ENCODE measurements at places on chromosomes 2 and 18.

DNA sequence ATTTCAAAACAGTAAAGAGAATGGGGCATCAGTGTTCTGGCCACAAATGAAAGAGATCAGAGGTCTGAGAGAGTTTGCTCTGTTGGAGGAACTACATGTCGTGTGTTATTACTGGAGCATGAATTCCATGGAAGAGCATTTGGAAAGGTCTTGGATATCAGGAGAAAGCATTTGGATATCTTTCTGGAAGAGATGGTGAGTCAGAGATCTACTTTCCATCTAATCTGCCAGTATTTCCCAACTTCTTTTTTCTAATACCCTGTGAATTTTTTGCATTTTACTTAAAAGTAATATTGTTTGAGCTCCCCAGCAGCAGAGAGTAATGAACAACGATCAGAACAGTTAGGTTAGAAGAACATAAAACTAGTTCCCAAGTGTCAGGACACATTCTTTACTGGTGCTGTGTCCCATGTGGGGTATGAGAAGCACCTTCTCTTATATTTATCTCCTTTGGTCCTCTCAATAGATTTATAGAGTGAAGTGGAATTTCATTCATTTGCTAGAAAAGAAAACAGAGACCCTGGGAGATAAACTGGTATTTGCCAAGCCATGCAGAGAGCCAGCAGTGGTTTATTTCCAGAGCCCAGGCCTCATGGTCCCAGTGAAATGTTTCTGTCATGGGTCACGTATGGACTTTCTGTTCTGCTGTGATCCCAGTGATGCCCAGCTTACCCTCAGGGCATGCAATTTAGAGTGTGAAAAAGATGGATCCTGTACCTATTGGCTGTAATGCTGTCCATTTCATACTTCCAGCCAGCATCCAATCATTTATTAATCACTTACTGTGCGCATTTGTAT, 130.8 kb upstream of the NT5C1B start:
- DNase-seq: no peak

- DNase-seq: peak; percentile 62
Measured at GRCh38 chr2:195658541-195658890, 1.5 kb downstream of the SLC39A10 start.

DNA sequence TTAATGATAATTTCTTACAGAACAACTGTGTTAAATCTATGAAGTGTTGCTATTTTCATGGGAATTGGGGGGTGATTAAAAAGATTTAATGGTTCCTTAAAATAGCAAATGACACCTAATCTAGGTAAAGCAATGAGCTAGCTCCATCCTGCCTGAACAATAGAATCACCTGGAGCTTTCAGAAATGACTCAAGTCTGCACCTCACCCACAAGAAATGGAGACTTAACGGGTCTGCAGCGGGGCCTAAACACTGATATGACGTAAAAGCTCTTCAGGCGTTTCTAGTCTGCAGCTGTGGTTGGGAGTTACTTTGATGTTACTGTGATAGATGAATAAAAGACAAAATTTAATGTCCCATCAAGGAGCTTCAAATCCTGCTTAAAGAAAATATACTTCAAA, 328.2 kb downstream of the RND3 start:
- DNase-seq: no peak

DNA sequence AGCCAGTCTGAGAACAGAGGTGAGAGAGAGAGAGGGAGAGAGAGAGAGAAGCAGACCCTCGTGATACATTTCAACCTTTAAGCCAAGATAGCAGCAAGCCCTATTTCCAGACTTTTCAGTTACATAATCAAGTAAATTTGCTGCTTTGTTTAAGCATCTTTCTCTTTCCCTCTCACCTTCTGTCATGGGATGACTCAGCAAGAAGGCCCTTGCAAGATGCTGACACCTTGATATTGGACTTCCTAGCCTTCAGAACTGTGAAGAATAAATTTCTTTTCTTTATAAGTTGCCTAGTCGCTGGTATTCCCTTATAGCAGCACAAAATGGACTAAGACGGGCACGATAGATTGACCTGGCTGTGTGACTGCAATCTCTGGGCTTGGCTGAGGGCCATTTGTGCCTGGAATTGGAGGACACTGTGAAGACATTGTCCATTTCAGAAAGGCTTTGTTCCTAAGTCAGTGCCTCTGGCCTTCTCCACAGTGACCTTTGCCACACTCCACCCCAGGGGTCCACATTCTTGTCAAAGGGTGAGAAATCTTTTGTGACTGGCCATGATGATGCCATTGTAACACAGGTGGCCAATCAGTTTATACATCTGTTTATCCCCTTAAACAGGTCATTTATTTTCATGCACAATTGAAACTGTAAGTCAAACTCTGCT, 51.3 kb upstream of the ITSN2 start:
- DNase-seq: no peak

- no peak for DNase-seq
Measured at GRCh38 chr18:37483984-37484819, 81.4 kb downstream of the CELF4 start.

DNA sequence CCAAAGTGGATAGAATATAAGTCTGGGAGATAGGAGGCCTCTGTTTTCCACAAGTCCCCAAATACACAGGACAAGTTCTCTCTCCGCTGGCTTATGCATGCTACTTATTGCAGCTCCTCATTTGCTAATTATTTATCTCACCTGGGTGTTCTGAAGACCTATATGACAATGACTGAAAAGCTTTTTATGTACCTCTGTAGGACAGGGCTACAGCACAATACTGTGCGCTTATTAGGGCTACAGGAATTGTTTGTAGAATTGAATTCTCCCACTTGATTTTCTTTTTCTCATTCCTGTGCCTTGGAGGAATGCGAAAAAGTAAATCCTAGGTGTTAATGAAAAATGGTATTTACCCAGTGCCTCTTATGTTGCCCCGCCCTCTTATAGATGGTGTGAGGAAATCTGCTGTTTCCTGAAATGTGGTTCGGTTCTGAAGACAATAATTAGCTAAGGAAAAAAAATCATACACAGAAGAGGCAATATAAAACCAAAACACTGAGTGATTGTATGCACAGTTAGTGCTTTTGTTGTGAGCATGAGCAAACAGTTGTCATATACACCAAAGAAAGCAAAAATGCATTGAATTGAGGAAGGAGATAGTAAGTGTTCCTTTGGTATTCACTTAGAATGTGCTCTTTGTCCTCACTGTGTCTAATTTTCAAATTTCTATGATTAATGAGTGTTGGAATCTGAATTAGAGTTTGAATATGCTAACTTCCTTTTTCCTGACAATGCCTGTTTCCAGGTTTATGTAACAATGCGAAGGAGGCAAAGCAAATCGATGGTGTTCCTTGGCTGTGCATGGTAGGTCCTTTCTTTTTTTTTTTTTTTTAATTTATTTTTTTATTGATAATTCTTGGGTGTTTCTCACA, 78.7 kb upstream of the PNPT1 start:
- DNase-seq: no peak

DNA sequence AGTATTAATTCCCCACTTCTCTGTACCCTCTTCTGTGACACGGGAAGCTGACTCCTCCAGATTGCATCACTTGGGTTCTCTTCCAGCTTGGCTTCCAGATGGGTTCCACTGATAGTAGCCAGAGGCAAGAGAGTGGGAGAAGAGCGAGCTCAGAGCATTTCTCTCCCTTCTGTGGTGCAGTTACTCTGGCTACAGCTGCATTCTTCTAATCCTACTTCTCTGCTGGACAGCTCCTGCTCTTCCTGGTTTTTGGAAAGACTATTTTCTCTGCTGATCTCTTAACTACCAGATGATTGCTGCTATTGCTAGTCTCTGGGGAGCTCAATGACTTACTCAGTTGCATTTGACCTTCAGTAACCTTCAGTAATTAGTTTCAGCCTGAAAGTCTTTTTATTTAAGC, 187.5 kb upstream of the MAP2 start:
- DNase-seq: no peak

- DNase-seq: no peak
Measured at GRCh38 chr2:10042301-10043161, 819 bp upstream of the KLF11 start.

GRCh38 chr2:222290736-222291484, 7.9 kb downstream of the PAX3 start:
- no peak for DNase-seq

- DNase-seq: no peak
Measured at GRCh38 chr18:79644666-79645057, 34.9 kb upstream of the CTDP1 start.

DNA sequence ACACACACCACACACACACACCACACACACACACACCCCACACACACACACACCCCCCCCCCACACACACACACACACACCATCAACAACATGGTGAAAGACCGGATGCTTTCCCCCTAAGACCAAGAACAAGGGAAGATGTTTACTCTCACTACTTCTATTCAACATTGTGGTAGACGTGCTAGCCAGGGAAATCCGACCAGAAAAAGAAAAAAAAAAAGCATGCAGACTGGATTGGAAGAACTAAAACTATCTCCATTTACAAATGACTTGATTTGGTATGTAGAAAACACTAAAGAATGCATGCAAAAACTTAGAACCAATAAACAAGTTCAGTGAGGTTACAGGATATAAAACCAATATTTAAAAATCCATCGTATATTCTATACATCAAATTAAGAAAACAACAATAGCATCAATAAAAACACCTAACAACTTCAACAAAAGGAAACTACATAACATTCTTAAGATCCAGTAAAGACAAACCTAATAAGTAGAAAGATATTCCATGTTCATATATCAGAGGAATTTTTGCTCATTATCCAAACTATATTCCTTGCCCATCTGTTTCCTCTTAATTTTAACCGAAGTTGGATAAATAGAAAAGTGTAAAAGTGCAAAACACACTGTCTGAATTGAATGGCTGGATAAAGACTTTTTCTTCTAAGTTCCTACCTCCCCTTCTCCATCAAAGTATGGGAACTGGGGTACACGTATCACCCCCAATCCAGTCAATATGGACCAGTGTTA, 51.5 kb upstream of the RNU4ATAC start:
- no peak for DNase-seq

DNA sequence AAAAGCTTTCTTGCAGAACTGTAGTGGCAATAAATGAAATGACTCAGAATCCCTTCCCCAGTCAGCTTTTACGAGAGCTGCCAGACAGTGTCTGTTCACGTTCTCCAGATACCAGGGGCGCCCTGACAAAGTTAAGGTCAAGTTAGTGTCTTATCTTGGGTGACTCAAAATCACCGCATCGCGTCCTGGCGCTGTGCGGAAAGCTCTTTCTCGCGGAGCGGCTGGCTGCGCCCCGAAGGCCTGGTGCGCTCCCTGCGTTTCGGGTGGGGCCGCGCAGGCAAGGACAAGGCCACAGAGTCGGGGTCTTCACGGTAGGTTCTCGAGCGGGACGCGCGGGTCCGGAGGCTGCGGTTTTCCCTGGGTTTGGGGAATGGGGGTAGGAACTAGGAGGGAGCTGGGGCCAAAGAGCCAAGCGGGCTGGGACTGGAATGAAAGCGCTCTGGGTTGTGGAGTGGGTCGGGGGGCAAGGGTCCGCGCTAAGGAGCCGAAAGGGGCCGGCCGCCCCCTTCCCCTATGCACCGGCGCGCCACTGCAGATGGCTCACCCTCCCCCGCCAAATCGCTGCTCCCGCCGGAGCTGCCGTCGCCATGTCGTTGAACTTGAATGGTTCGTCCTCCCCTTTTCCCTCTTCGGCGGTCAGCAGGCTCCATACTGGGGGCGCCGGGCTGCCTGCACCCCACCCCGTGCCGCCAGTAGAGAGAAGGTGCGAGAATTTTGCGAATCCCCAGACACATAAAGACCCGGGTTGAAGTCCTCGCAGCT, 2.6 kb upstream of the HOXD11 start:
- DNase-seq: no peak

DNA sequence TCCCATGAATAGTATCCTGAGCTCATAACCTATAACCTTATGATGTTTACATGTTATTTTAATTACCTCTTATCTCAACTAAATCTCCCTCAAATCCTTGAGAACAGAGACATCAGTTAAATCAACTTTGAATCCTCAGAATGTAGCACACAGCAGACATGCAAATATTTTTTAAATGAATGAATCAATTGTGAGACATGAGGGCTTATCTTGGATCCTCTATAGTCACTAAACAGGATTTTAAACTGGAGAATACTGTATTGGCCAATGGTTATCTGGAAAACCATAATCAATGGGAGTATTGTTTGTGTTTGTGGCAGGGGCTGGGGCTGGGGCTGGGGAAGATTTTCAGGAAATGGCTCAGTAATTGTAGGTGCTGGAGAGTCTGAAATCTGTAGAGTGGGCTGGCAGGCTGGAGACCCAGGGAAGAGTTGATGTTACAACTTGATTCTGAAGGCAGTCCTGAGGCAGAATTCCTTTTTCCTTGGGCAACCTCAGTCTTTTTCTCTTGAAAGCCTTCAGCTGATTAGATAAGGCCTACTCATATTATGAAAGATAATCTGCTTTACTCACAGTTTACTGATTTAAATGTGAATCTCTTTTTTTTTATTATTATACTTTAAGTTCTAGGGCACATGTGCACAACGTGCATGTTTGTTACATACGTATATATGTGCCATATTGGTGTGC, 106.3 kb downstream of the NCOA1 start:
- DNase-seq: no peak

DNA sequence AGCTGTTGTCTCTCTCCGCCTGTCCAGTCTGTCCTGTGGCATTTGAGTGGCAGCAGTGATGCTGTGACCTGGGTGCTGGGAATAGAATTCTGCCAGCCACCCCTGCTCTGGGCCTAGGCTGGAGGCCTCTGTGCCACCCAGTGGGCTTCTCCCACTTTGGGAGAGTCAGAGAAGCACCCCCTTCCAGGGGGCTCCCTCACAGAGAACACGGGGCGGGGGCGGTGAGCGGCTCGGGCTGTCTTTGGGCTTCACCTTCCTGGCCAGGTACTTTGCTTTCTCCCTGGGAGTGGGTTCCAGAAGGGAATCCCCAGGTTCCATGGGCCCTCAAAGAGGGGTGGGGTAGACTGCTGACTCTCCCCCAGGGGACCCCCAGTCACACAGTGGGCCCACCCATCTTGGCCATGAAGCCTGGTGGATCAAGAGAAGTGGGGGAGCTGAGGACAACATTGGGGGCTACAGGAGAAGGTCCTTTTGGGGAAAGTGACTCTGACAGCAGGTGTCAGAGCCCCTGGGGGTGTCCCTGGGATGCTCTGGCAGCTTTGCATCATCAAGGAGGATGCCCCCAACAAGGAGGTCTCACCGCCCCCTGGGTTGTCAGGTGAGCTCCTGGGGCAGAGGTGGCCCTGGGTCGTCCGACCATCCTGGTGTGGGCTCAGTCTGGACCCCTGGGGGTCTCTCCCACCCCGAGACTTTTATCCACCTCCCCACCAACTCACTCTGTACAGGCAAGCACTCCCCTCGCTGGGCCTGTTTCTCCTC, 18.8 kb upstream of the BOK start:
- no peak for DNase-seq

Data from T-helper 1 cell (primary cell).